HL-60 (cell line): ENCODE measurements at places on chromosomes 4 and X.

DNA sequence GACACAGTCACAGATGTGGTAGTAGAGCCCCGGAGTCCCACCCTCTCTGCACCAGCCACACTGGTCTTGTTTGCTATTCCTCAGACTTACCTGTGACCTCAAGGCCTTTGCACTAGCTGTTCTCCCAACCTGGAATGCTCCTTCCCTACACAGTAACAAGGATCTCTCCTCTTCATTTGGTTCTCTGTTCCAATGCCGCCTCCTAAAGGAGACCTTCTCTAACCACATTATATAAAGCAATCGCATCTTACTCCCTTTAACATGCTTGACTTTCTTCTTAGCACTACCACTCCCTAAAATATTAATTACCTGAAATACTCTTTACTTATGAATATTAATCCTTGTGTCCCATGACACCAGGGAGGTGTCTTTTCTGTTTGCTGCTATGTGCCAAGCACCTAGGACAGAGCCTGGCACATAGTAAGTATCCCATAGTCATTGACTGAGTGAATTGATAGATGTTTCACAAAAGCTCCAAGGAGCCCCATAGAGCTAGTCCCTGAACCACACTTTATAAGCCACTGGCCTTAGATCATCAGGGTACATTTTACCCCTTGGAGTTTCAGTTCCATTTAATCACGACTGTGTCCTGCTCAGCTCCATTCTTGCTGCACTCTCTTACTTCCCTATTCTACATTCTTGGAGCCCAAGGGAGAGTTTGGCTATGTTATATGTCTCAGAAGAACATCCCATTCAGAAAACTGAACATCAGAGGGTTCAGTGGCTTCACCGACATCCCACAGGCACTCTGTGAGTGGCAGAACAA is 312.7 kb downstream of the RAB28 start:
- DNase-seq = no peak

- no peak for DNase-seq
Observed at GRCh38 chr4:182310316-182310715, 67.1 kb downstream of the TENM3 start.

- DNase-seq = no peak
Observed at GRCh38 chr4:126890994-126891393, 741.8 kb upstream of the INTU start.

DNA sequence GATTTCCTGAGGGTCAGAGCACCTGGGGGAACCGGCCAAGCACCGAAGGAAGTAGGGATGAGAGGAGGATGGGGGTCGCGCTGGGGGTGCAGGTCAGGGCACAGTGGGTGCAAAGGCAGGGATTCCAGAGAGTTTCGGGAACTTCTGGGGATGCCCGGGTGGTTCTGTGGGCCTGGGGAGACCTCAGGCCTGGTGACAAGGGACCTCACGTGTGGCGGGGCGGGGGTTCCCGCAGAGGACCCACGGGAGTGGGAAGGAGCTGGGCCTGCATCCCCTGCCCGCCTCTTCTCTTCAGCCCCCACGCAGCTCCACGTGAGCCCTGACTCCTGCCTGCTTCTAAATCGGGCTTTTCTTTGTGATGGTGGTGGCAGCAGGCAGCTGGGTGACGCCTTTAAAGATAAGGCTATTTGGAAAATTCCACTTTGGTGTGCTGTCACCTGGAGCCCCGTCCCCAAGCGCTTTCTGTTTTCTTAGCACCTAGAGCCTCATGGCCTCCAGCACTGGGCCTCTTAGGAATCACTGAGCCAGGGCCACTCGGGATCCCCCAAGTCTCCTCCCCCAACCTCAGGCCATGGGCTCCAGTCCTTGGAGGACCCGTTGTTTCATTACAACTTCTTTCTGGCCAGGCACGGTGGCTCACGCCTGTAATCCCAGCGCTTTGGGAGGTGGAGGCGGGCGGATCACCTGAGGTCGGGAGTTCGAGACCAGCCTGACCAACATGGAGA is 7.1 kb upstream of the TBC1D14 start:
- no peak for DNase-seq

DNA sequence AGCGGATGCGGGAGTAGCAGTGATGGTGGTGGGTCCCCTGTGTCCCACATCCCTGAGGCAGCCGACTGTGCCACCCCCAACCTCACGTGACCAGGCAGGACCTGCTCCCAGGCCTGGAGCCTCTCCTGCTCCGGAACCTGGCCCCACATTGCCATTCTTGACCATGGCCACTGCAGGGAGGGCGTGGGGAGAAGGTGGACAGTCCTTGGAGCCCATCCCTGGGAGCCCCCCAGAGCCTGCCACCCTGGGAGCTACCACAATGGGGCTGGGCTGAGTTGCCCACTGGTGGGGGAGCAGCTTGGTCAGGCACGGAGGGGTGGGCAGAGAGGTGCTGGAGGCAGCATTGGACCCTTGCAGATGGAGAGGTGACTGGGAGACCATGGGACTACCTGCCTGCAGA is 36.8 kb downstream of the TMPRSS11A start:
- DNase-seq = no peak

- DNase-seq = no peak
Observed at GRCh38 chr4:114603497-114603896, 4.9 kb downstream of the UGT8 start.

GRCh38 chr4:15996773-15997172 is 33.8 kb upstream of the FGFBP2 start:
- DNase-seq = no peak

DNA sequence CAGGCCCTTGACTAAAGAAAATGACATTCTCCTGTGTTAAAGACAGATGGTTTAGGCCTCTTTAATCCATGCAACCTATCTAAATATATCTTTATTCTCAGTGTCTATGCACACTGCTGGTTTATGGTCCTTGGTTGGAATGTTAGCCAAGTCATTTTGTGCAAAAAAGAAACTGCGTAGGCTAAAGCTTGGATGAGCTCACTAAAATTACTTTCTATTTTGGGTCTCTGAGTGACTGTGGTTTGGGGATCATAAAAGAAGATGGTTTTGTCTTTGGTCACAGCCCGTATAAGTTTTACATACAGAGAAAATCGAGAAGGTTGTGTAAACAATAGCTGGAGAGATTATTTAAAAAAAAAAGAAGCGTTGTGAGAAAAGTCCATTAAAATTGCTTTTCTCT is 443.6 kb downstream of the UBE2NL start:
- no peak for DNase-seq

GRCh38 chr4:150283689-150284088 is 205.4 kb downstream of the DCLK2 start:
- no peak for DNase-seq

- no peak for DNase-seq
Observed at GRCh38 chrX:132853040-132853439, 105.4 kb downstream of the HS6ST2 start.

DNA sequence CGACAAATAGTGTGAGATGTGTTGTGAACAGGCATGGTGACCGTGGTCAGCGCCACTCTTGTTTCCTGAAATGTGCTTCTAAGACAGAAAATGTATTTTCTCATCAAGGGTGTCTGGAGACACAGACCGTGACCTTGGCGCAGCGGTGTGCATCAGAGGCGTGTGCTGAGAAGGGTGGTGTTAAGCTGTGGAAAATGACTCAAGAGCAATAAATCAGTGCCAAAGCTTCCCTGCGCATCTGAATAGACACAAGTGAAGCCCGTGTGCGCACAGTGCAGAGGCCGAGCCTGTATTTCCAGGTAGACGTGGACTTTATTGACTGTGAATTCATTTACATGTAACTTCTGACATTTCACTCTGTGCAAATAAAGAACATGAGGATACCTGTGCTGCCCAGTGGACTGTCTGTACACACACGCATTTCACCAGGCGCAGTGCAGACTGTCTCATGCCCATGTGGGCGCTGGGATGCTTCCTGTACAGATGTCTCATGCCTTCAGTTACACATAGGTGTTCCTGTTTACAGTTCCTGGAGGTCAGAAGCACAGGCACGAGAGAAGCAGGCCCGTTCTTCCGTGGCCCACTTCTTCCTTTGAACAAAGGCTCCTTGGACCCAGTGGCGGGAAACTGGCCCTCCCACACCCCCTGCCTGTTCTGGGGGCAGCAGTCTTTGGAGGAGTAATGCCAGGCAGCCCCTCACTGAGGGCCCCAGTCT is 31.9 kb downstream of the NSG1 start:
- DNase-seq = no peak

GRCh38 chr4:143616771-143617170 is 83.7 kb downstream of the FREM3 start:
- DNase-seq = peak; percentile 21

DNA sequence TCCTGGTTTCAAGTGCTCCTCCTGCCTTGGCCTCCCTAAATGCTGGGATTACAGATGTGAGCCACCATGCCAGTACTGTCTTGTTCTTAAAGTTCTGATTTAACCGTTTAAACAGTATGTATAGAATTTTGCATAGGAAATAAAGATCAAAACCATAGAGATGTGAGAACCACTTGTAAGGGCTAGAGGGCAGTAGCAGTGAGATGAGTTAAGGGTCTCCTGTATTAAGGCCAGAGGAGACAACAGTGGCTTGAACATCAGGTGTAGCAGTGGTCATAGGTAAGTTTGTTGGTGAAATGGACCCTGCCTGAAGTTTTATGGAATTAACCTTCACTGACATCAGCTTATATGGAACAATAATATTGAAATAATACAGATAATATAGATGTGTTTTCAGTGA is 155.7 kb downstream of the SLC4A4 start:
- DNase-seq = no peak

GRCh38 chr4:184641451-184641850 is 7.8 kb downstream of the CASP3 start:
- no peak for DNase-seq

DNA sequence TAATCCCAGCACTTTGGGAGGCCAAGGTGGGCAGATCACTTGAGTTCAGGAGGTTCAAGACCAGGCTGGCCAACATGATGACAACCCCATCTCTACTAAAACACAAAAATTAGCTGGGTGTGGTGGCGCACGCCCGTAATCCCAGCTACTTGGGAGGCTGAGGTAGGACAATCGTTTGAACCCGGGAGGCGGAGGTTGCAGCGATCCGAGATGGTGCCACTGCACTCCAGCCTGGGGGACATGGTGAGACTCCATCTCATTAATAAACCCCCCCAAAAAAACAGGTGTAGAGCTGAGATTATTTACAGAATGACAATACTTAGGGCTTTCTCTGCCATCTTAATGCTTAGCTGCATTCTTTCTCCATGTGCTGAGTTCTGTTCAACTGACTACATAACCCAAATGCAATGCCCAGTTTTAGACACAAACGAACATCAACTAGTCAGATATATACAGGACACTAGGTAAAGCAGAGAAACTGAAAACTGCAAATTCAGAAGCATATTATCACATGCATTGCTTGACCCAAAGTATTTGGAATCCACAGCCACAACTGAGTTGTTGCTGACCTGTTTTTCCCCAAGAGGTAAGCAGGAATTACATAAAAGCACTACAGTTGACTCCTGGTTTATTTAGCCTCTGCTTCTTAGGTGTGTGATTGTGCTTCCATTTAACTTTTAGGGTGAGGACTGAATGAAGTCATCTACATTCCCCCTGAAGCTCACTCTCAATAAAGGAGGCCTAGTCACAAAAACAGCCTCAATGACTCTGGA is 12.1 kb downstream of the RBMX start:
- no peak for DNase-seq

GRCh38 chr4:119238068-119238722 is 25.7 kb downstream of the USP53 start:
- DNase-seq = no peak

GRCh38 chrX:19593690-19594089 is 78.4 kb upstream of the MAP3K15 start:
- no peak for DNase-seq

- no peak for DNase-seq
Observed at GRCh38 chr4:54707406-54707805, 49.6 kb downstream of the KIT start.

DNA sequence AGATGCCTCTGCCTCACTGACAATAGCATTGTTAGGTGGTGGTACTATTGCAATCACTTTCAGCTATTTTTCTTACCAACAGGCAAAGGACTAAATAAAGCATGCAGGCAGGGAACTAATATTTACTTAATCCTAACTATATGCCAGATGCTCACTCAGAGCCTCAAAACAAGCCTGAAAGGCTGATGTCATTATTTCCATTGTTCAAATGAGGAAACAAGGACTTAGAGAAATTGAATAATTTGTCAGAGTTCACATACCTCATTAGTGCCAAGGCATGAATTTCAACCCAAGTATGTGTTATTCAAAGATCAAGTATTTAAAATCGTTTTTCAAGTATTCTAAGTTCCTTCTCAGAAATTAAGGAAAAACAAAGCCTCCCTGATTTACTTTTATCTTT is 374.9 kb upstream of the TECRL start:
- no peak for DNase-seq

DNA sequence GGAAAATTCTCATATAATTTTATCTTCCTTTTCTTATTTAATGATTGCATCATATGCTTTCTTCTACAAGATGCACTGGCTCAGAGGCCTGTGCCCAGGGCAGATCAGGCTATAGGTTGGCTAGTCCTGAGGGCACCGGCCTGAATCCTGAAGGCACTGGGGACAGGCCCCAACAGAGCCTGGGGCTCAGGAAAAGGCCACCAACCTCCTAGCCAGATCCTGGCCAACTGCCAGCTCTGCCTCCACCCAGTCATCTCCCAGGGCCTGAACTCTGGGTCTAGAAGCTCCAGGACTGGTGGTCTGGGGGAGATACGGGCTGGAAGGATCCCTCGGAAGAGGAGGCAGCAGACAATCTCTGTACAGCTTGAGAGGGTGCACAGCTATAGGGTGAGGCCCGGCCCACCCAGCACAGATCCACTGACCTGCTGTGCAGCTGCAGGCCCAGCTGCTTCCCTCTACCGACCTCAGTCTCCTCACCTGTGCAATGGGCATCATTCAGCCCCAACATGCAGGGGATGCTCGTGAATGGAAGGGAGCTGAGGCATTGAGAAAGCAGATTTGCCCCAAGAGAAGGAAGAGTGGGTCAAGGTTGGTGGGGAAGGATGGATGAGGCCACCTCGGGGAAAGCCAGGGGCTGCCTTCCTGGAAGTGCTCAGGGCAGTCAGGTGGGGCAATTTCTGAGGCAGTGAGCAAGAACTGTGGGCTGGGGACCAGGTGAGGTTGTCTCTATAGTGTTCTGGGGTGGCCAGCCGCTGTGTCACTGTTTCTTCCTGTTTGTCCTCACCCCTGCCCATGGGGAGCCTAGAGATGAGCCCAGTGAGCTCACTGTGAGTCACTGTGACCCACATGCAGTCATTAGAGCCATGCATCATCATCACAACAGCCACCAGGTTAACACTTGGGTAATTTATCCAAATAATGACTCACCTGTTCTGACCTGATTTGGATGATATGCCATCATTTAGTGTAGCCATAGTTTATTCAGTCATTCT is 22.4 kb upstream of the XAGE2 start:
- DNase-seq = no peak

GRCh38 chr4:81375745-81376144 is 96.0 kb downstream of the RASGEF1B start:
- no peak for DNase-seq

GRCh38 chrX:65601530-65602220 is 65.8 kb upstream of the MSN start:
- DNase-seq = peak; percentile 72
